M059J (cell line): ENCODE measurements at places on chromosomes 16 and 17. TPM values are rescaled to one million over a fixed set of nuclear protein-coding genes. Genes with fewer than 3 reads are reported as not detected.
A peak's percentile ranks its signal among the peaks of the same experiment; 100 is the strongest.

DNA sequence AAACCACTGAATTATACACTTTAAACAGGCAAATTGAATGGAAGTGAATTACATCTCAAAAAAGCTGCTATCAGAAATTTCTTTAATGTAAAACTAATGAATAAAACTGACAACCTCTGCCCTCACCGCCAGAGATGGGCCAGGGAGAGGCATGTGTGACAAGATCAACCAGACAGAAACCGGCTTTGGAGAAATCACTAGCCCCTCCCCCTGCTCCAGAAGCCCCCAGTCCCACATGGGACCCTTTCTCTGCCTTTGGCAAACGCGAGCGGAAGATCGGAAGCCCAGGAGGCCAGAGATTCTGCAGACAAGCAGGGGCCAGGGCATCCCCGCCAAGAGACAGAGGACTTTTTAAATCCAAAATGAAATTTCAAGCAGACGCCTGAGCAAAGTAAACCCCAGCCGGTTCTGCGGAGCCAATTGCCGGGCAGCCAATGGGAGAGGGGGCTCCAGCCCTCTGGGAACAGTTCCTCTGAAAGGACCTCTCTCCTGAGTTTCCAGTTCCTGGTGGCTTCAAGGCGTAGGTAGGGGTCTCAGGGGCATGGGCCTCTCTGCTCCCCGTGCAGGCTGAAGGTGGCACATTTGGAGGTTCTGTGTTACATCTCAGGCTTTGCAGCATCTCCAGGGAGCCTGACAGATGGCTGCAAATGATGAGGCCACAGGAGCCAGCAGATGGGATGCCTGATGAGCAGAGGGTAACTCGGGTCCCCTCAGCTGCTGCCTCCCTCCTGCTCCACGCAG is 118.1 kb downstream of the GSG1L start:
- DNase-seq = no peak

DNA sequence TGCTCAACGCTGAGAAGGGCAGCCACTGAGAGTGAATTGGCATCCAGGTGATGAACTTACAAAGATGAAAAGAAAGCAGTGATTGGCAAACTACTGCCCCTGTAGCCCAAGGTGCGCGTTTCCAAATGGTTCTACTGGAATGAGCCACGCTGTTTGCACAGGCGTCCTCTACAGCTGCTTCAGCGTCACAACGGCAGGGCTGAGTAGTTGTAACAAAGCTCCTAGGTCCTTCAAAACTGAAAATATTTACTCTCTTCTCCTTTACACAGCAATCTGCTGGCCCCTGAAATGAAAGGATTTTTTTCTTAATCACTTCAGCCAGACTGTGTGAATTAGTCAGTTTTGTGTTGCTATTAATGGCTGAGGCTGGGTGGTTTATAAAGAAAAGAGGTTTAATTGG is 107.2 kb upstream of the FOXF1 start:
- no peak for DNase-seq

DNA sequence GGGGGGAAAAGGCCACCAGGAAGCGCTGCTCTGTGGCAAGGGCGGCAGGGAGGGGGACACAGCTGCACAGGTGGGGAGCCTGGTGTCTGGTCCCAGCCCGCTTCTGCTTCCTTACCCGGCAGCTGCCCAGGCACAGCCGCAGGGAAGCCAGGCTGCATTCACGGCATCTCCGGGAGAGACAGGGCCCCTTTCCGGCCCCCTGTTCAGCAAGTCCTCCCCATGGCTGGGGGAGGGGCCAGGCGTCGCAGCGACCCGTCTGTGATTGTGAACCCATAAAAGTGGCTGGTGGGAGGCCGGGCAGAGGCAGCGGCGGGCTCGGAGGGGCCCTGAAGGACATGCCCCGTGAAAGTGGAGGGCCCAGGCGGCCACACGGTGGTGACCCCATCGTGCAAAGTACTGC is 28.7 kb downstream of the SOX8 start:
- DNase-seq = no peak

DNA sequence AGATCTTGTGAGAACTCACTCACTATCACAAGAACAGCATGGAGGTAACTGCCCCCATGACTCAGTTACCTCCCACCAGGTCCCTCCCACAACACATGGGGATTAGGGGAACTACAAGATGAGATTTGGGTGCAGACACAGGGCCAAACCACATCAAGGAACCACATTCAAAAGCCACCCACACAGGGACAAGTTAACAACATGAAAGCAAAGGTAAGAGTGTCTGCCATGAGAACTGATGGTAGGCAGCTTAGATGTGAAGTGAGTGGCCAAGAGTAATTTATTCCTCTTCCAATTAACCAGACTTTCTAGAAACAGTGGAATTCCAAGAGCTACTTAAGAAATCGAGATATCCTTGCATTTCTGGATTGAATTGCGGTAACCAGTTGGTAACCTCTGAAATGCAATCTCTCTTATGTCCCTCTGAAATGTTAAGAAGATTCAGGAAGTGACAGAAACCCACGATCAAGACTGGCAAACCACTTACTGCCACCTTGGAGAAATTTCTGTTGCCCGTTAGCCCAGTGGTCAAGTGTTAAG is 167.4 kb upstream of the CACNG5 start:
- DNase-seq = no peak

CLEC18A gene
- total RNA-seq = 0.05 TPM in 1 of 2 replicates, not detected in the other

DNA sequence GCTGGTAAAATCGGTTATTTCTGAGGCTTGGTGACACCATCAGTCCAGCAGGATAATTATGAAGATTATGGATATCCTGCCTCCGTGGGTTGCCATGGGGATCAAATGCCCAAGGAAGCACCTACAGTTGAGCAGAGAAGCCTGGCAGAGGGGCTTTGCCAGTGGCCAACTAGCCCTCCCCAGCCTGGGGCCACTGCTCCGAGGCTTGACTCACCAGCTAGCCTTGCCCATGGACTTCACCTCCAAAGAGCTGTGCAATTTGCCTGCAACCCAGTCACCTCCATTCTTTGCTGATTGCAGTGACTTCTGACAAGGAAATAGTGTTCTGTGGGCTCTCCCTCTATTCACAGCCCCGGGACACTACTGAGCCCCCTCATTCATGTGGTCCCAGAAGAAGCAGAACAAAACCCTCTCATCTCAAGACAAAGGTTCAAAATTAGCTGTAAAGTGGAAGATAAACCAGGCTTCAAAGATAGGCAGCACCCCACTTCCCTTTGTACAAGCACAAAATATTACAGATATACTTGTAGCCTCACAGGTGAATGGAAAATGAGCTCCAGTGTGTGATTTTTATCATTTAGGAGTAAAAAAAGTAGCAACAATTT is 1.6 kb downstream of the PECAM1 start:
- DNase-seq = peak; percentile 12

GRCh38 chr17:72976971-72977770 is 115.3 kb downstream of the SLC39A11 start:
- peak; percentile 93 for DNase-seq

DNA sequence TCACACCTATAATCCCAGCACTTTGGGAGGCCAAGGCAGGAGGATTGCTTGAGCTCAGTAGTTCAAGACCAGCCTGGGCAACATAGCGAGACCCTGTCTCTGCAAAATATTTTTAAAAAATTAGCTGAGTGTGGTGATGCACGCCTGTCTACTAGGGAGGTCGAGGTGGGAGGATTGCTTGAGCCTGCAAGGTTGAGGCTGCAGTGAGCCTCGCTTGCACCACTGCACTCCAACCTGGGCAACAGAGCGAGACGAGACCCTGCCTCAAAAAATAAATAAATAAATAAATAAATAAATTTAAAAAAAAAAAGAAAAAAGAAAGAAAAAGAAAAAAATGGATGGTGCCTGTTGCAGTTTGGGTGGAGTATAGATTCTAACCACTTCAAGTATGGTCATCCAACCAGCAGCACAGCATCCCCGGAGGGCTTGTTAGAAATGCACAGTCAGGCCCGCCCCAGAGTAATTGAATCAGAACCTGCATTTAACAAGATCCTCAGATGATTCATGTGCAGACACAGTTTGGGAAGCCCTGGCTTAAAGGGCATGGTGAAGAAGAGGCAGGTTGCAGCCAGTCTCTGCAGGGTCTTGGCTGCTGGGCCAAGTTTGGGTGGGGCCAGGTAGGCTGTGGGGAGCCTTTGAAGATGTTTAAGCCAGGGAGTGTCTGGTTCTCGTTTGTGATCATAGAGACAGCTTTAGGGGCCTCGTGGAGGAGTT is 40.8 kb downstream of the MRC2 start:
- DNase-seq = peak; percentile 43

MAP2K6 gene
- 0.22 and 1.2 TPM in 2 replicates for total RNA-seq

- DNase-seq = peak; percentile 48
Measured at GRCh38 chr16:66905633-66906539, 12.8 kb downstream of the CDH16 start.

DNA sequence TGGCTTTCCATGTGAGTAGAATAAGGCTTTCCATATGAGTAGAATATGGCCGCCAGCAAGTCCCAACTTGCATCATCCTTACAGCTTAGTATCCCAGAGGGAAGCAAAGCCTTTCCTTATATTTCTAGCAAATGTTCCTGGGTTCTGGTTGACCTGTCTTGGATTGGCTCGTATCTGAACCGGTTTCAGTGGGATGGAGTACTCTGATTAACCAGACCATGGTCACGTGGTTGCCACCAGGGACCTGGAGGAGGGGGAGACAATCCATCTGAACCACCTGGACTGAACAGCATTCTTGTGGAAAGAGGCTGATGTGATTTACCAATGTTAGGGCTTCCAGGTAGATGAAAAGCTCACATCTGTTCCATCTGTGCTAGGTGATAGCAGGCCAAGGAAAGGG is 89.0 kb downstream of the SHISA6 start:
- no peak for DNase-seq

TAOK2 gene
- 24.1 and 47.4 TPM in 2 replicates for total RNA-seq

DNA sequence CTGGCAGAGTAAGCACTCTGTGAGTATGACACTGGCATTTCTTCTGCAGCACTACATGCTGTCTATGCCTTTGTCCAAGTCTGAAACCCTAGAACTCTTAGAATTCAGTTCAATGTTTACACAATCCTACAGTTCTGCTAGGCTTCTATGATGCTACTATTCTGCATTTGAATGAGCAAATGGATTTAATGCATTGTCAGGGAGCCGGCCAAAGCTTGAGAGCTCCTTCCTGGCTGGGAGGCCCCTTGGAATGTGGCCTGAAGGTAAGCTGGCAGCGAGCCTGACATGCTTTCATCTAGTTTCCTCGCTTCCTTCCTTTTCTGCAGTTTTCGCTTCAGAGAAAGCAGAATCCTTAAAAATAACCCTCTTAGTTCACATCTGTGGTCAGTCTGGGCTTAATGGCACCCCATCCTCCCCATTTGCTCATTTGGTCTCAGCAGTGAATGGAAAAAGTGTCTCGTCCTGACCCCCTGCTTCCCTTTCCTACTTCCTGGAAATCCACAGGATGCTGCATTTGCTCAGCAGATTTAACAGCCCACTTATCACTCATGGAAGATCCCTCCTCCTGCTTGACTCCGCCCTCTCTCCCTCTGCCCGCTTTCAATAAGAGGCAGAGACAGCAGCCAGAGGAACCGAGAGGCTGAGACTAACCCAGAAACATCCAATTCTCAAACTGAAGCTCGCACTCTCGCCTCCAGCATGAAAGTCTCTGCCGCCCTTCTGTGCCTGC is at the start of gene CCL2:
TSS of gene CCL2 (plus strand) at position 635 of the 730 bp plus-strand sequence. CDS start at position 700, 65 bp downstream.
- peak; percentile 90 for DNase-seq

DNA sequence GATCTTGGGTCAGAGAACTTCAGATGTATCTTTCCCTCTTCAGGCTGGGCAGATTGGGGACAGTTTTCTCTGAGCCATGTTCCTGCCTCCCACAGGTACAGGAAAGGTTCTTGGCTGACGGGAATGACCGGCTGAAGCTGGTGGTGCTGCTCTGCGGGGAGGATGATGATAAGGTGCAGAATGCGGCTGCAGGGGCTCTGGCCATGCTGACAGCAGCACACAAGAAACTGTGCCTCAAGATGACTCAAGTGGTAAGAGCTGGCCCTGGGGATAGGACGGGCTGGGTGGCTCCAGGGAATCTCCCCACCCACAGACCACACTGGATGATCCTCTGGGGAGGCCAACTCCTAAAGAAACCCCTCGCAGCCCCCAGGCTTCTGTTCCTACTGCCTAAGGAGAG is 10.9 kb downstream of the SLC35G3 start:
- peak; percentile 32 for DNase-seq

GRCh38 chr17:46917516-46917915 is 5.4 kb upstream of the GOSR2 start:
- DNase-seq = no peak

NDUFB10 gene
- 287 and 304 TPM in 2 replicates for total RNA-seq

- DNase-seq = no peak
Measured at GRCh38 chr16:70364399-70364798, 17.7 kb downstream of the DDX19A start.

CX3CL1 gene
- 0.81 and 1.0 TPM in 2 replicates for total RNA-seq

PRRT2 gene
- total RNA-seq = 0.20 and 0.94 TPM in 2 replicates

DNA sequence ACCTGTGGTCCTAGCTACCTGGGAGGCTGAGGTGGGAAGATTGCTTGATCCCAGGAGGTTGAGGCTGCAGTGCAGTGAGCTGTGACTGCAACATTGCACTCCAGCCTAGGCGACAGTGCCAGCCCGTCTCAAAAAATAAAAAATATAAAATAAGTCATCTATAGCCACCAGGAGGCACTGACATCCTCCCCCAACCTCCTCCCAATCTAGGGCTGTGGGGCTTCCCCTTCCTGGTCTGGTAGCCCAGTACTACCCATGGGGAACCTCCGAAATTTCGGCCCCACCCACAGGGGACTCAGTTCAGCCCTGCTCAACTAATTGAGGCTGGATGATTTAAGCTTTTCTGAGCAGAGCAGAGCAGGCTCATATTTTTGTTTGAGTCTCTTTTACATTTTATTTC is 3.2 kb downstream of the ZSCAN10 start:
- peak; percentile 20 for DNase-seq

DNA sequence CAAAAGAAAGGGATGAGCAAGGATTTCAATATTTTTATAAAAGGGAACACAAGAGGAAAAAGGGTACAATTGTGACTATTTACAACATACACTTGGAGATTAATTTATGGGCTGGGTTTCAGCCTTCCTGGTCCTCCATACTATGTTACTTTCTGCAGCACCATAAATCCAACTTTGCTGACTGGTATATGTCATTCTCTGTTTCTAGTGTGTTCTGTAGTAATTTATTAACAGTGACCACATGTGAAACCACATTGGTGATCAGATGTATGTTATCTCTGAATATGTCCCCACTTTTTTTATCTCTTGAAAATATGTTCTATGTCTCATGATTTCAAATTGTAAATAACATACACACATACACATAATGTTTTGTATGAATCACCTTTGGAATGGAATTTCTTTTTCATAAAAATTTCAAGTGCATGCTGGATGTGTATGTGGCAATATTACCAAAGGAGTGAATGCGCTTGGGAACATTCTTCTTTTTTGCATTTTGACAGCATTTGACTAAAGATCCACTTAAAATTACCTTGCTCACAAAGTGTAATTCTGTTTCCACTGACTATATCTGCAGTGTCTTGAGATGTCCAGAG is 2.9 kb upstream of the LYRM9 start:
- no peak for DNase-seq

SCGB1C2 gene
- not detected in 2 replicates for total RNA-seq

FLYWCH1 gene
- total RNA-seq = 27.0 and 34.0 TPM in 2 replicates
